PC-3 (cell line): ENCODE measurements at places on chromosomes 5 and 9. TPM values are rescaled to one million over a fixed set of nuclear protein-coding genes. Genes with fewer than 3 reads are reported as not detected.
A peak's percentile ranks its signal among the peaks of the same experiment; 100 is the strongest.

GRCh38 chr9:130461218-130461630 lies 16.5 kb downstream of the ASS1 start:
- no peak overlapping the region for H3K4me3 ChIP-seq
- H3K36me3 ChIP-seq, result no peaks in the 10 kb centered on the region
- DNase-seq, result peak; percentile 60
- H3K4me1 ChIP-seq, result no peaks in the 10 kb centered on the region
- H3K27me3 ChIP-seq, result no peaks in the 10 kb centered on the region

GRCh38 chr5:138651767-138652117 lies 76.5 kb upstream of the HSPA9 start:
- H3K27me3 ChIP-seq, result peaks cover 7% of the 10 kb centered on the region; the same call in 1 of the 2 replicates
- no peak overlapping the region for H3K27ac ChIP-seq
- peaks cover 5% of the 10 kb centered on the region; the same call in 1 of the 2 replicates for H3K4me1 ChIP-seq

The C5orf34 gene
- total RNA-seq, result 9.8 and 16.3 TPM in 2 replicates

DNA sequence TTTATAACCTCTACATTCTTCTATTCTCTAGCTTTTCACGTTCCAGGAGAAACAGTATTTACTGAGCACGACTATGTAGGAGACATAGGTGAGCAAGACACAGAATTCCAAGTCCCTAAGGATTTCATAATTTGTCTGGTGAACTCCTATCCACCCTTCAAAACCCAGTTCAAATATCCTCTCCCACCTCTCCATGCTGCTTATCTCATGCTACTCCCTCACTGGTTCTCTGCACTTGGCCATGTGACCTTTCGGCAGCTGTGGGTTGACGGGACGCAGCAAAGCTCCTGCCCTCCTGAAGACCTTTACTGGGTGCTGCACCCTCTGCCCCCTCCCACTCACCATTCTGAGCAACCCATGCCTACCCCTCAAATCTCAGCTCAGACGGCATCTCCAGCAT lies 173.2 kb downstream of the RGS3 start:
- no peak for DNase-seq
- no peaks in the 10 kb centered on the region for H3K4me1 ChIP-seq
- H3K27ac ChIP-seq, result no peak overlapping the region

DNA sequence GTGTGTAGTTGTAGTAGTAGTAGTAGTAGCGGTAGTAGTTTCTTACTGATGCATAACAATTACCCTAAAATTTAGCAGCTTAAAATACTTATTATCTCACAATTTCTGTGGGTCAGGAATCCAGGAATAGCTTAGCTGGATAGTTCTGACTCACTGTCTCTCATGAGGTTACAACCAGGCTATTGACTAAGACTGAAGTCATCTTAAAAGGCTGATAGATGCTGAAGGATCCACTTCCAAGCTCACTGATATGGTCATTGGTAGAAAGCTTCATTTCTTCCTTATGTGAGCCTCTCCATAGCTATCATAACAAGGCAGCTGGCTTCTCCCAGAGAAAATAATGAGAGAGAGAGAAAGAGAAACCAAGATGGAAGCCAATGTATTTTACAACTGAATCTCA lies 147.5 kb upstream of the FBXL17 start:
- H3K4me1 ChIP-seq, result peaks cover 3% of the 10 kb centered on the region; the same call in 1 of the 2 replicates
- no peaks in the 10 kb centered on the region for H3K36me3 ChIP-seq
- peak; percentile 58 for DNase-seq

The CCL28 gene
- total RNA-seq, result 8.1 and 8.5 TPM in 2 replicates

The PCDHB14 gene
- 0.58 and 0.87 TPM in 2 replicates for total RNA-seq

The FAM151B gene
- 1.7 and 2.3 TPM in 2 replicates for total RNA-seq

GRCh38 chr5:127796211-127796610 lies 93.0 kb downstream of the CCDC192 start:
- no peak for DNase-seq
- no peaks in the 10 kb centered on the region for H3K36me3 ChIP-seq
- H3K27me3 ChIP-seq, result no peaks in the 10 kb centered on the region
- no peak overlapping the region for H3K27ac ChIP-seq
- no peak overlapping the region for H3K4me3 ChIP-seq

The MSMP gene
- total RNA-seq, result 145 and 149 TPM in 2 replicates

The IL17B gene
- total RNA-seq, result not detected in 2 replicates

DNA sequence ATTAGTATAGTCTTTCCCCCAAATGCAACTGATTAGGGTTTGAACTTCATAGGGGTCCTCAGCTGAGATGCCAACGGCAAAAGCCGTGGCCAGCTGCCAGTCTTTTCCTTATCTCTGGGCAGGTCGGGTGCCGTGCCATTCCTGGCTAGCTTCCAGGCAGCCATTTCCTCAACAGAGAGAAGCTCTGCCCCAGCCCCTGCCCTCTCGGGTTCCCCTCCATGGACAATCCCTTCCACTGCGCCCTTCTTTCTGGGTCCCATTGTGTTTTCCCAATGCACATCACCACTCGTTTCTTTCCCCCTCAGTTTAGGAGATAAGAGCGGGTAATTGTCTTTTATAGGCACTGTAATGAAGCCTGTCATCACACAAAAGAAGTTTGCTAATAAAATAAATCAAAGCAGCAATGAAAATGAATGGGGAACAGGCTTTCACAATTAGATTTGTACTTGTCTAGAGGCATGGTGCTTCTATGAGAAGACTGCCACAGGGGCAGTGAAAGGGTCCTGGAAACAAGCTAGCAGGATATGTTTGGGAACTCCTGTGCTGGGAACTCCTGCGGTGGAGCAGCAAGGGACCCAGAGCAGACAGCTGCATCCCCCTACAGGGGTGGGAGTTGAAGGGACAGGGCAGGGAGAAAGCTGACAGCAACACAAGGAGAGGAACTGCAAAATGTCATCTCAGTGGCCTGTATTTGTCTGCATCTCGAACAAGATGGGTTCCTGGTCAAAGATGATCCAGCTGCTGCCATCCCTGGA lies 48.0 kb upstream of the SAP30L start:
- no peak overlapping the region for H3K27ac ChIP-seq
- H3K4me3 ChIP-seq, result no peak overlapping the region
- DNase-seq, result no peak
- no peaks in the 10 kb centered on the region; the same call in 1 of the 2 replicates for H3K36me3 ChIP-seq

DNA sequence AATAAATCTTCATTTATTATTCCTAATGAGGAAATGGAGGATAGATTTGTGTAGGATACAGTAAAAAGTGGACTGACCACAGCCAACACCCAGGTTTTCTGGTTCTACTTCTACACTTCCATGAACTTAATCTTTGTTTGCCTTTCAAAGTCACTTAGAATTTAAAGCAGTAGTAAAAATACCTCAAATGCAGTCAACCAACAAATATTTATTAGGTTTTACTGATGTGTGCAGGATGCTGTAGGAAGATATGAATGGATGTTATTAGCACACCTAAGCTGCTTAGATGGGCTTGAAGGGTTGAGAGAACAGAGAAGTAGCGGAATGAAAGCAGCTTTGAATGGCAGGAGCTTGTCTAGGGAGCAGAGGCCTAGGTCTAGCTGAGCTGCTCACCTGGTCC lies 201.1 kb downstream of the PALM2AKAP2 start:
- H3K27me3 ChIP-seq, result no peaks in the 10 kb centered on the region
- H3K4me3 ChIP-seq, result no peak overlapping the region
- peak; percentile 81 for DNase-seq
- peak overlapping the region; percentile 48 for H3K27ac ChIP-seq
- peaks cover 18% of the 10 kb centered on the region for H3K4me1 ChIP-seq

The PCDHGA8 gene
- 0.23 and 0.51 TPM in 2 replicates for total RNA-seq

The SLCO6A1 gene
- not detected in 2 replicates for total RNA-seq

The PHF24 gene
- total RNA-seq, result not detected in 2 replicates

The DBH gene
- total RNA-seq, result not detected in 2 replicates

The FCHO2 gene
- 3.7 and 5.9 TPM in 2 replicates for total RNA-seq

The TSLP gene
- not detected in 2 replicates for total RNA-seq

The SPATA24 gene
- total RNA-seq, result 1.4 and 3.1 TPM in 2 replicates

- H3K36me3 ChIP-seq, result no peaks in the 10 kb centered on the region
- no peak overlapping the region for H3K27ac ChIP-seq
- H3K27me3 ChIP-seq, result no peaks in the 10 kb centered on the region
These were observed 2.9 kb downstream of the UNC13B start for GRCh38 chr9:35164711-35165110.

The EFNA5 gene
- total RNA-seq, result 5.1 and 5.4 TPM in 2 replicates

The SPINK13 gene
- 3.0 TPM in 1 of 2 replicates, not detected in the other for total RNA-seq

DNA sequence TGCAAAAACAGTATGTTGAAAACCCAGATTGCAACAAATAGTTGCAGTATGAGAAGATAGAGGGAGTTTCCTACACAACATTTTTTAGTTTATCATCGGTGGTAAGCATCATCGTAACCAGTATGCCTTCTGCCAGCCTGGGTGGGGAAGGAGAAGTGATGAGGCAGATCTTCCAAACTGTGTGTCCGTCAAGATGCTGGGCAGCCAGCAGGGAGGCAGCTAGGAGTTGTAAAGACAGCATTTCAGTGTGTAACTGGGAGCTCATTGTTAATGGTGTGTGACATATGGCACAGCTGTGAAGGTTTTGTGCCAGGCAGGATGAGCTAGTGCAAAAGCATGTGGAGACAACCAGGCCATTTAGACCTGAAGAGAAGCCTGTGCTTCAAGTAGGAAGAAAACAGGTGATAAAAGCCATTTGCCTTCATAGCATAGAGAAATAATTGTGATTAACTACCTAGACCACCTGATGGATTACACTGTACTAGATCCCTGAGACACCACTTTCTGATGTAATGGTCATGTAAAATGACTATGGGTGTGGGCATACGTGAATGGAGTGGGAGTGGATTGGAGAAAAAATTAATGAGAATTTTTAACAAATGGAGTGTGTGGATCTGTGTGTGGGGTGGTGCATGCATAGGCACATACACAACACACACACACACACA lies 347.0 kb upstream of the ADAMTSL1 start:
- no peak overlapping the region for H3K27ac ChIP-seq
- DNase-seq, result no peak
- no peak overlapping the region for H3K4me3 ChIP-seq

The SLC34A3 gene
- total RNA-seq, result 1.0 and 1.5 TPM in 2 replicates

DNA sequence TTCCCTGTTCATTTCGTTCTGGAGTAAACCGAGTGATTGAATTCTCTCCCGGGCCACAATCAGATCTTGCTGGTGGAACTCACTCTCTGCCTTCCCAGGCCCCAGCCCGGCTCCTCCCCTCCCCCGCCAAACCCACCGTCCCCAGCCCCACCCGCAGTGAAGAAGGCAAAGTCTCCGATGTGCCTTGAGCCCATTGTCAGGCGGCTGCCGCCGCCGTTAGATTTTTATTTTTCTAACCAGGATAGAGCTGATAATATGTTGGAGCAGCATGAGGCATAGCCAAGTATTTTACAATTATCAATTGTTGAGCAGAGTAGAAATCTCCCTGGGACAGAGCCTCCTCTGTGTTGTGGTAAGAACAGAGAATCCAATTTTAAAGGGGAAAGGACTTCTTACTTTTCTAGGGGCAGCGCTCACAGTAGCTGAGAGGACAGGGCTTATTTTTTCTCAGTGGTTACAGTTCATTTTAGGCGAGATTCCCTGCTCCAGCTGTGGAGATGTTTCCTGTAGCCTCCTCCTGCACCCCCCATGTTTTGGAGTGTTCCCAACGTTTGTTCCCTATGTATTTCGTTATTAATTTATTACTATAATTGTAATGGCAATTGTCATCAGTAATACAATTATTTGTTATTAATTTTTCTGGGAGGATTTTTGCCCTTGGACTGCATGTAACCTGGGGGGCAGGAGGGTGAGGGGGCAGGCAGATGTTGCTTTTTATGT lies 1.3 kb downstream of the PSAT1 start:
- H3K4me3 ChIP-seq, result peak overlapping the region; percentile 95
- no peaks in the 10 kb centered on the region for H3K27me3 ChIP-seq
- H3K4me1 ChIP-seq, result peaks cover 10% of the 10 kb centered on the region
- H3K36me3 ChIP-seq, result peaks cover 10% of the 10 kb centered on the region
- peak; percentile 2 for DNase-seq
- no peak overlapping the region for H3K27ac ChIP-seq

- H3K36me3 ChIP-seq, result 0 out of 2 replicates have a peak, but pooled peaks cover 11% of the 10 kb centered on the region
- no peak overlapping the region for H3K27ac ChIP-seq
- DNase-seq, result no peak
- no peaks in the 10 kb centered on the region for H3K4me1 ChIP-seq
These were observed 71.9 kb downstream of the INSL6 start for GRCh38 chr9:5113523-5113922.

GRCh38 chr5:167653645-167654106 lies 637.8 kb upstream of the WWC1 start:
- DNase-seq, result peak; percentile 80
- peaks cover 37% of the 10 kb centered on the region for H3K4me1 ChIP-seq
- H3K4me3 ChIP-seq, result no peak overlapping the region
- H3K27me3 ChIP-seq, result no peaks in the 10 kb centered on the region

GRCh38 chr5:142770650-142771609 lies 753 bp downstream of the ARHGAP26 start:
- H3K4me3 ChIP-seq, result peak overlapping the region; percentile 97
- H3K27me3 ChIP-seq, result no peaks in the 10 kb centered on the region
- H3K36me3 ChIP-seq, result no peaks in the 10 kb centered on the region
- H3K4me1 ChIP-seq, result peaks cover 19% of the 10 kb centered on the region
- H3K27ac ChIP-seq, result peak overlapping the region; percentile 29
- peak; percentile 49 for DNase-seq

The EQTN gene
- not detected in 2 replicates for total RNA-seq

The IL5 gene
- total RNA-seq, result not detected in 2 replicates

- H3K36me3 ChIP-seq, result no peaks in the 10 kb centered on the region
- peak overlapping the region; percentile 49 for H3K27ac ChIP-seq
- peak; percentile 91 for DNase-seq
- H3K4me1 ChIP-seq, result peaks cover 31% of the 10 kb centered on the region
These were observed 121.1 kb upstream of the IL12B start for GRCh38 chr5:159451197-159452052.

GRCh38 chr9:33222031-33222430 lies 17.9 kb upstream of the SPINK4 start:
- H3K27ac ChIP-seq, result no peak overlapping the region
- H3K27me3 ChIP-seq, result no peaks in the 10 kb centered on the region
- H3K4me3 ChIP-seq, result no peak overlapping the region
- H3K36me3 ChIP-seq, result no peaks in the 10 kb centered on the region

DNA sequence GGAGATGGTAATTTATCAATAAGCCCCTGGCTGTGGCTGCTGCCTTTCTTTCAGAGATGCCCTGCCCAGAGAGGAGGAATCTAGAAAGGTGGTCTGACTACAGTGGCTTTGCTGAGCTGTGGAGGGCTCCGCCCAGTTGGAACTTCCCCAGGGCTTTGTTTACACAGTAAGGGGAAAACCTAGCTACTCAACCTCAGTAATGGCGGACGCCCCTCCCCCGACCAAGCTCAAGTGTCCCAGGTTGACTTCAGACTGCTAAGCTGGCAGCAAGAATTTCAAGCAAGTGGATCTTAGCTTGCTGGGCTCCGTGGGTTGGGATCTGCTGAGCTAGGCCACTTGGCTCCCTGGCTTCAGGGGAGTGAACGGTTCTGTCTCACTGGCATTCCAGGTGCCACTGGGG lies 865.4 kb upstream of the ACO1 start:
- DNase-seq, result no peak
- no peaks in the 10 kb centered on the region for H3K4me1 ChIP-seq
- H3K27ac ChIP-seq, result no peak overlapping the region
- no peaks in the 10 kb centered on the region for H3K27me3 ChIP-seq
- H3K4me3 ChIP-seq, result no peak overlapping the region

The CHMP5 gene
- total RNA-seq, result 64.2 and 65.0 TPM in 2 replicates

- H3K27me3 ChIP-seq, result no peaks in the 10 kb centered on the region
- H3K4me3 ChIP-seq, result peak overlapping the region; percentile 72
- no peak overlapping the region for H3K27ac ChIP-seq
- H3K4me1 ChIP-seq, result peaks cover 34% of the 10 kb centered on the region
- DNase-seq, result no peak
These were observed 353 bp downstream of the SH3PXD2B start for GRCh38 chr5:172453986-172454357.

GRCh38 chr5:13427827-13428557 lies 516.5 kb downstream of the DNAH5 start:
- H3K36me3 ChIP-seq, result no peaks in the 10 kb centered on the region
- peak overlapping the region; percentile 52 for H3K27ac ChIP-seq
- peak; percentile 88 for DNase-seq
- H3K27me3 ChIP-seq, result no peaks in the 10 kb centered on the region
- peak overlapping the region; percentile 10; the same call in 1 of the 2 replicates for H3K4me3 ChIP-seq
- H3K4me1 ChIP-seq, result peaks cover 16% of the 10 kb centered on the region
